ENCODE measurements at places on chromosomes 12 and 14. TPM values are rescaled to one million over a fixed set of nuclear protein-coding genes. Genes with fewer than 3 reads are reported as not detected.
A peak's percentile ranks its signal among the peaks of the same experiment; 100 is the strongest.

The MUCL1 gene
- total RNA-seq: not detected

The SLC6A13 gene
- total RNA-seq: 0.49 TPM

The ACADS gene
- total RNA-seq: 22.5 TPM

The VCPKMT gene
- total RNA-seq: 17.0 TPM

The ARG2 gene
- 1.7 TPM for total RNA-seq

The HOXC10 gene
- not detected for total RNA-seq

The SLC41A2 gene
- 3.5 TPM for total RNA-seq

GRCh38 chr14:32593290-32593942, 264.3 kb downstream of the AKAP6 start:
- DNase-seq: no peak

- no peak for DNase-seq
These were observed 11.4 kb downstream of the RPS6KL1 start for GRCh38 chr14:74911704-74912103.

DNA sequence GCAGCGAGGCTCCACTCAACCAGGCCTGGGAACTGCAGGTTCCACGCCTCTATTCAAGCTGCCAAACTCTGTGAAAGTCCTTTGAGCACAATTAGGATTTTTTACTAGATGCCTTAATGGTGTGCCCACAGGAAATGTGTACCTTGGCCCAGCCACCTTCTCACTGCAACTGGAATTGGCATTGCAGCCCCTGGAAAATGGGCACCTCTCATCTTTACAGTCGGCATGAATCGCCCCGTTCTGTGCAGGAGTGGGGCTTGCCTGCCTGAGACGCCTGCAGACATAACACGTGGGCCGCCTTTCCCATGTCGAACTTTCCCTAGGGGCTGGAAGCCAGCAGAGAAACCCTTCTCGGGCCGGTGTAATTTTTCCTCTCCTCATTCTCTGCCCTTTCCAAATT, 42.0 kb upstream of the ELK3 start:
- no peak for DNase-seq

GRCh38 chr14:97379091-97379531, 581.9 kb downstream of the VRK1 start:
- DNase-seq: peak; percentile 21

GRCh38 chr14:104609666-104610065, 5.1 kb upstream of the TMEM179 start:
- no peak for DNase-seq

DNA sequence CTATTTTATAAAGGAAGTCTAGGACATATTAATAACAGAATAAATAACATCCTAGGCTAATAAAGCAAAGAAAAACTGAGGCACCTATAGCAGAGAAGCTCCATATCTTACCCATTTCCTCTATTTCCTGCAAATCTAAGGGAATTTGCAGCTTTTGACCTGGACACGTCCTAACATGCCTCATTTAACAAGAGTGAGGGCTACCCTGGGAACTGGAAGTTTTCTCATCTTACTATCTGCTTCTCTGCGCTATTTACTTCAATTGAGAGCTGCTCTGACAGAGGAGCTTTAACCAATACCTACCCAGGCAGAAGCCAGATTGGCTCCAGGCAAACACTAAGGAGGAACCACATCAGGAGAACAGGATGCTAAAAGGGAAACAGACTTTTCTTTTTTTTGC, 5.7 kb downstream of the YBX3 start:
- DNase-seq: no peak

DNA sequence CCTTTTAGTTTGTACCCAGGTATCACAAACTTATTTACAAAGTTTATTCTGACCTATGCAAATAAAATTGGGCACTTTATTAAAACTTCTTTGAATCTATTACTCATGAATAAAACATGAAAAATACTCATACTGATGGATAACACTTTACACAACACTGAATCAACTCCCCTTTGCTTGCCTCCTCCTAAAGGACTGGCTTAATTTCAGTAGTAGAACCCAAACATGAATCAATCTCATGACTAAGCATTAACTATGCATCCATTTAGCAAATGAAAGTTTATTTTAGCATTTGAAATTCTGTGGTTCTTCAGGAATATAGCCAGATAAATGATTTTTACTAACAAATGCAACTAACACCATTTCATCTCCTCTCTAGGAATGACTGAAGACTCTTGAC, 32.4 kb downstream of the DENND5B start:
- DNase-seq: no peak

DNA sequence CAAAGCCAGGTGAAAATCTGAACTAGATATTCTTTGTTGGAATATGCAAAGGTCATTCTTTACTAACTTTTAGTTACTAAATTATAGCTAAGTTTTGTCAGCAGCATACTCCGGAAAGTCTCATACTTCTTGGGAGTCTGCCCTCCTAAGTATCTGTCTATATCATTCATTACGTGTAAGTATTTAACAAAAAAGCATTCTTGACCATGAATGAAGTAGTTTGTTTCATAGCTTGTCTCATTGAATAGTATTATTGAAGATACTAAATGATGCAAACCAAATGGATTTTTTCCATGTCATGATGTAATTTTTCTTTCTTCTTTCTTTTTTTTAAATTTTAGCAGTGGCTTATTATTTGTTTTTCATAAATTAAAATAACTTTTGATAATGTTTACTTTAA, 9.8 kb upstream of the SPX start:
- no peak for DNase-seq

DNA sequence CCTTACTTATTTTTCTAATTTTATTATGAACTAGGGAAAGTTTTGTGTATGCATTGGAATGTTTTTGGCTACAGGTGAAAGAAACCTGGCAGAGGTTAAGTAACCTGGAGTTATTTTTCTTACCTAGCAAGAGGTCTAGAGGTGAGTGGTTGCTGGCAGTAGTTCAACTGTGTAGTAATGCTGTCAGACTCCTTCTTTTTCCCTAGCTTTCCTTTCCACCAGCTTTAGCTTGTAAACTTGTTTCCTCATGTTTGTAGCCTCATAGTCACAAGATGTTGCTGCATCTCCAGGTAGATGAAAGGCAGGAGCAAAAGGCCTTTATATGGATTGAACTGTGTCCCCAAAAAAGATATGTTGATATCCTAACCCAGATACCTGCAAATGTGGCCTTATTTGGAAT, 105.1 kb upstream of the AMIGO2 start:
- no peak for DNase-seq

GRCh38 chr14:31949709-31950108, 127.4 kb upstream of the ARHGAP5 start:
- DNase-seq: no peak

GRCh38 chr12:94263011-94263811, 114.8 kb downstream of the PLXNC1 start:
- DNase-seq: peak; percentile 67

DNA sequence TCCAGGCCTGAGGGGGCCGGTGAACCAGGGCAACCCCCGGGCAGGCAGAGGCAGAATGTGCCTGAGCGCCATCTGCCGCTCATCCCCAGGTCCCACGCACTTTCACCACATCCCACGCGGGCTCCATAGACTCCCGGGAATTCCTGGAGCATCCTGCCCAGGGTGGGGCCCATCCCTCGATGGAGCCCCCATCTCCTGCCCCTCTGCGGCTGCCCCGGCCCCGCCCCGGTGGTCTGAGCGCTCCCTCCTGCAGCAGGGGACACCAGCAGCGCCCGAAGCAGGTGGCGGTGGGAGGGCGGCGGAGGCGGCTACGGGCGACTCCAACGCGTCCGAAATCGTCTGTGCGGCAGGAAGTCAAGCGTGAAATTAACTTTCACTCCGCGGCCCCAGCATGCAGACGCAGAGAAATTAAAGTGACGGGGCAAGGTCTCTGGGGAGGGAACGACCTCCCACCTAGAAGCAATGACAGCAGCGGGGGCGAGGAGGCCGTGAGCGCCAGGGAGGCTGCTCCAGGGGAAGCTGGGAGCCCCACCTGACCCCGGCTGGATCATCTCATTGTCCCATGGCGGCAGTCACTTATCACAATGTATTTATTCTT, 122.2 kb downstream of the NCOR2 start:
- DNase-seq: no peak

- DNase-seq: no peak
These were observed 14.4 kb upstream of the POLR3B start for GRCh38 chr12:106343214-106343528.

- DNase-seq: no peak
These were observed 206.2 kb downstream of the PELI2 start for GRCh38 chr14:56324454-56324853.

- no peak for DNase-seq
These were observed 20.0 kb upstream of the KDM2B start for GRCh38 chr12:121600702-121601336.

DNA sequence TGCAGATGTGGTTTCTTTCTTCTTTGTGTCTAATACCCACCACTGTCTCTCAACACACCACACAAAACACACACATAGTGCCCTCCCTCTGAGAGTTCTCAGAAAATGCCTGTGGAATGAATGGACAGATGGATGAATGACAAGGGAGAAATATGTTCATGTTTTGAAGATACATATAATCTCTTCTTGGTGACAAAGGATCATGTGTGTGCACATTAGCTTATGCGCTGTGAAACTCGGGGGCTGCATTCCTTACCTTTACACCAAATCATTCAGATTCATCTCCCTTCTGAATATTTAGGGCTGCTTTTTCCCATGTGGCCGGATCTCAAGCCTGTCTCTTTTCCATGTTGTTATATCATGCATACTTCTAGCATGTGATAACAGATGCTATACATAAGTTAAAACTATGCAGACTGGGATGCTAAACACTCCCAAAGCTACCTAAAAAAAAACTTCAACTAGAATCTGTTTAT, 111.4 kb downstream of the EPS8 start:
- no peak for DNase-seq
